D721Med (cell line): ENCODE measurements at places on chromosomes 7 and 10.

DNA sequence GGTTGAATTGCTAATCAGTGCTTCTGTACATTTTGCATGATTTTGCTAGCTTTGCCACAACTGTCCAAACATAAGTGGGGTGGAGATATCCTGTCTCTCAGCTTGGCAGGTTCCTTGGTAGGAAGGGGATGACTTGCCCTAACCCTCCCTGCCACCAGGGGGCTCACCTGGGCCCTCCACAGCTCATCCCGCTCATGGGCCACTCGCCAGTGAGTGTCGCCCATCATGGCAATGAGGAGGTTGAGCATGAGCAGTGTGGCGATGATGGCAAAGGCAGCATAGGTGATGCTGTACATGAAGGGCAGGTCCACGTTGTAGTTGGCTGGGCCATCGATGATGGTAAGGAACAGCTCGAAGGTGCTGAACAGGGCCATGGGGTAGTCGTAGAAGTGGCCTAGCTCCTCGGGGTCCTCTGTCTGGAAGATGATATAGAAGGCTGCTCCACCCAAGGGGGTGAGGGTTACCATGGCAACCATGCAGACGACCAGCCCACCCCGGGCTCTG, 12.2 kb downstream of the TRPV6 start:
- no peak for DNase-seq

DNA sequence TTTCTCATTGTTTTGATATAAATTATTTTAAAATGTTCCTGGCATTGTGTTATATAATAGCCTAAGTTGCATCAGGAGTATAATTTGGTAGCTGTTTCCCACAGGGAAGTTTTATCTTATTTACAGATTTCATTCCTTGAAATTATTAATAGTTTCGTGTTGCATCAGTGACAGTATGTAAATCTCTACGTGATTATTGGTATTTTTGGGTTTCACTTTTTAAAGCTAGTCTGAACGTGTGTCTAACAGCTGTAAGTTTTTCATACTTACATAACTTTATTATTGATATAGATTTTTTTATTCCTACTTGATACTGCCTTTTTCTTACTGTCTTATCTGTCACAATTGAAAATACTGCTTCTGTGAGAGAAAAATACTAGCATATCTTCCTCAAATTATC, 167.9 kb downstream of the PHF14 start:
- no peak for DNase-seq

DNA sequence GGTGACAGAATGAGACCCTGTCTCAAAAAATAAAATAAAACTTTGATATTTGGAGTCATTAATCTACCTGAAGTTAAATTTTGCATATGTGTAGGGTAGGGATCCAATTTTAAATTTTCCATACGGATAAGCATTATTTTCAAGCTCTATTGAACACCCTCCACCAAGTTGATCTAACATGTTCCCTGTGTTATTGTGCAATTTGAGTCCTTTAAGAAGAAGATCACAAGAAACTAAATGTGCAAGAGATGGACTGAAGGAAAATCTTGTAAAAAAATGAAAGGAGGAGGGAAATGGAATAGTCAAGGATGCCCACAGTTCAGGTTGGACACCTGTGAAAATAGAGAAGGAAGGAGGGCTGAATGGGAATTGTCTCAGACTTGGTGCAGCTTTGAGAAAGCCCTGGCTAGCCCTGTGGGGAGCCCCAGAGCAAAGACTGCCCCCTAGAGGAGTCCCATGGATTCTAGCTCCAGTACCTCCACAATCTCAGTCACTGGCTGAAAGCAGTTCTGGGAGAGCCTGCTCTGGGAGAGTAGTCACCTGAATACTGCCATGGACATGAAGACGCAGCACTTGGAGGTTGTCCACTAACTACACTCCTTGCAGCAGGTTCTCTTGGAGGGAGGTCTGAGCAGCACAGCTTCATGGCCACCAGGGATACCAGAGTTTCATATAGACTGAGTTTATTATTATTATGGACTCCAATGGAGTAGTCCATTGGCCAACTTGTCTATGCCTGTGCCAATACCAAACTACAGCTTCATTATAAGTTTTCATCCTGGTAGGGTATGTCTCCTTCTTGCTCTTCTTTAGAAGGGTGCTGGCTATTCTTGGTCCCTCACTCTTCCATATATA, 5.7 kb upstream of the TIAL1 start:
- DNase-seq: no peak

- no peak for DNase-seq
Measured at GRCh38 chr7:77309714-77310220, 106.4 kb downstream of the GSAP start.

- DNase-seq: no peak
Measured at GRCh38 chr10:57849691-57850357, 417.9 kb downstream of the IPMK start.

- DNase-seq: no peak
Measured at GRCh38 chr10:59805014-59805413, 51.8 kb upstream of the MRLN start.

DNA sequence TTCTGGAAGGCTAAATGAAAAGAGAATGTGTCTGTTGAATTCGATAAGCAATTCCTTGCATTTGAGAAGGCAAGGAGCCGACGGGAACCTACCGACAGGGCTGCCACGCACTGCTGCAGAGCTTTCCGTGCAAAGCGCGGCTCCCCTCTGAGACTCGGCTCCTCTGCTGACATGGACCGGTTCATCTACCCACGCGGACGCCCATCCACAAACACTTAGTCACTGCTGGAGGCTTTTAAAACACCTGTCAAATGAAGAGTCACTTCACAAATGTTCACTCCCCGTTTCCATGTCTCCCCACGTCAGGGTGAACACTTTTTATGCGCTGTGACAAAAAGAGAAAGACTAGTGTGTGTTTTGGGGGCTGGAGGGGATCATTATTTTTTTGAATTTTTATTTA, 32.0 kb downstream of the AMZ1 start:
- no peak for DNase-seq

DNA sequence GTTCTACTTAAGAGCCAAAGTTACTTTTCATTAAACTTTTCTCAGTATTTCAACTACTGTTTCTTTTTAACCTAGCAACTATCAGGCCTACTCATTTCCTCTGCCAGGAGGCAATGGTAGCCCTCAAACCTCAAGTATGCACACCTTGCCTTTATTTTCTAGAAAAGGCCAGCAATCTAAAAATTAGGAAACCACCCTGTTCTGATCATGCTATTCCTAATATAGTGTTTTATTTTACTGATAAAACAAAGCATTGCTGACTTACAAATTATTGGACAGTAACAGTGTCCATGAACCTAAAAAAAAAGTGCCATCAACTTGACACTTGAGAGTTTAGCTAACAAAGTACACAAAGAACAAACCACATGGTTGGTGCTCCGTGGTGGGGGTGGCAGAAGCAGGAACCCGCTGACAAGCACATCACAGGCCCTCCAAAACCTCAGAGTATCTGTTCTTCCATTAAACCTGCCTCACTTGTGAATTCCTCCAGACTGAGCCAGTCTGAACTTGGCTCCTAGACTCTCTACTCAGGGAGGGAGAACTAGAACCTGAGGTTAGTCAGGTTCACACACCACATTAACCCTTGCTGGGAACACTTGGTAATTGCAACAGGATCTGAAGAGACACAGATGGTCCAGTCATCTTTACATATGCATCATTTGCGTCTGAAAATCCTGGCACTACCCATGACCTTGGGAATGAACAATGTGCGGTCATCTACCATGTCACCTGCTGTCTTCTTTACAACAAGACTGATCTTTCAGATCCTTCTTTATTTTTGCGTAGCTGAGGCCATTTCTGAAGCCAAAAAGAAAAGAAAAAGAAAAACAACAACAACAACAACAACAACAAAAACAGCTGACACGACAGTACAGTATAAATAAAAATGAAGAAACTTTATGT, 31.9 kb downstream of the PIP4K2A start:
- no peak for DNase-seq

- no peak for DNase-seq
Measured at GRCh38 chr7:75962607-75963380, 31.6 kb downstream of the TMEM120A start.

GRCh38 chr10:12704488-12704887, 297.0 kb downstream of the CCDC3 start:
- no peak for DNase-seq

- no peak for DNase-seq
Measured at GRCh38 chr10:108989976-108990375, 933.3 kb downstream of the XPNPEP1 start.

- DNase-seq: no peak
Measured at GRCh38 chr7:88523645-88524044, 217.0 kb upstream of the STEAP4 start.

GRCh38 chr7:154857240-154857639, 145.7 kb downstream of the PAXIP1 start:
- DNase-seq: no peak

GRCh38 chr10:58723186-58723585, 210.5 kb downstream of the BICC1 start:
- no peak for DNase-seq

GRCh38 chr10:75402486-75403143, 1.1 kb upstream of the ZNF503 start:
- no peak for DNase-seq

GRCh38 chr7:159227433-159227832, 82.8 kb upstream of the VIPR2 start:
- no peak for DNase-seq

- no peak for DNase-seq
Measured at GRCh38 chr10:80154978-80155695, 22.6 kb downstream of the PLAC9 start.

DNA sequence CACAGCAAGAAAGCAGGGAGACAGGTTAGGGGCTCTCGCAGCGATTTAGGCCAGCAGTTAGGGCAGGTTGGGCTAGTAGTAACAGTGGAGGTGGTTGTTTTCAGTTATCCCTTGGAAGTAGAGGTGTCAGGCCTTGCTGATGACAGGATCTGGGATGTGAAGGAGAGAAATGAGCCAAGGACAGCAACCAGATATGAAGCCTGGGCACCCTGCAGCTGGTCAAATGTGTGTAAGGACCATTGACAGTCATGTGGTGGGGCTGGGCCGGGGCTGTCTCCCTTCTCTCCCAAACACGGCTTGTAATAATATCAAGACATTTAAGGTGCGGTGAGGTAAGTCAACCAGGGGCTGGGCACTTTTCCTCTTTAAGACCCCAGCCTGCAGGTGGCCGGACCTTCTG, 112.5 kb upstream of the IGFBP3 start:
- no peak for DNase-seq

GRCh38 chr7:144086730-144087129, 652 bp downstream of the OR2A12 start:
- no peak for DNase-seq

- DNase-seq: no peak
Measured at GRCh38 chr10:121696854-121697253, 98.6 kb upstream of the FGFR2 start.

- no peak for DNase-seq
Measured at GRCh38 chr10:12975266-12975665, 26.2 kb downstream of the CCDC3 start.

GRCh38 chr10:120833222-120833928, 17.8 kb upstream of the WDR11 start:
- DNase-seq: no peak

- no peak for DNase-seq
Measured at GRCh38 chr10:110009736-110010475, 2.1 kb downstream of the ADD3 start.

- peak; percentile 37 for DNase-seq
Measured at GRCh38 chr7:91880413-91881241, at the start of gene MTERF1. Gene MTERF1, minus strand, starts transcription at chr7:91880702. Its CDS starts 619 bp downstream, at chr7:91880083.

DNA sequence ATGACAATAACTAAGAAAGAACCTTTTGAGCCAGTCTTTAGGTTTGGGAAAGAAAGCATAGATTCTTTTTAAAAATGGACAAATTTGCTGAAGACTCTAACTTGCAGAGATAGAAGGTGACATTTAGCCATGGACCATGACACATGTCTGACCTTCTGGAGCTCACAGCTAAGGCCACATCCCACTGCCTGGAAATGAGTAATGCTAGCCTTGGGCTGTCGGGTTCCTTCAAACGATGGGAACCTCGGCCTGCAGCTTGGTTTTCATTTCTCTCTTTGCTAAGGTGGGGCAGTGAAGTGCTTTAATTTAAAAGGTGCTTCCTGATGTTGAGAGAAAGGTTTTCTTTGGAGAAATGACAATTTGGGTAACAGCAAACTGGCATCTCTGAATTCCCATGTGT, 223.2 kb downstream of the FANK1 start:
- DNase-seq: no peak

GRCh38 chr7:6614953-6615722, at the start of gene ZNF853:
Gene ZNF853, plus strand, starts transcription at chr7:6615610. Its CDS starts 565 bp downstream, at chr7:6616175.
- no peak for DNase-seq

GRCh38 chr10:108450280-108450679, 1285.8 kb upstream of the SORCS1 start:
- no peak for DNase-seq

DNA sequence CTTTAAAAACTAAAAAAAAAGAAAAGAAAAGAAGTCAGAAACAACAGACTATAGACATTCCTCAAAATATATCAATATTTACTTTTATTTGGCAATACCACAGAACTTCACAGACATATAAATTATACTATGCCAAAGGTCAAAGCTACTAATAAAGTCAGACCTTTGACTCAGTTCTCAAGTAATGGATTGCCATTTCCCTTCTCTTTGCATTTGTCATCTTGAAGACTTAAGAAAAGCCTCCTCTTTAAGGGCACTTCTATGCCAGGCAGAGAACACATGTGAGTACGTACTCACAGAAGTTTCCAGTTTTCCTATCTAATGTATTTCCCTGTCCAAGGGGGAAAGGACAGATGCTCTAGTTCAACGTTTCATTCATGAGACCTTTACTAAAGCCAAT, 37.6 kb downstream of the TNPO3 start:
- DNase-seq: no peak

DNA sequence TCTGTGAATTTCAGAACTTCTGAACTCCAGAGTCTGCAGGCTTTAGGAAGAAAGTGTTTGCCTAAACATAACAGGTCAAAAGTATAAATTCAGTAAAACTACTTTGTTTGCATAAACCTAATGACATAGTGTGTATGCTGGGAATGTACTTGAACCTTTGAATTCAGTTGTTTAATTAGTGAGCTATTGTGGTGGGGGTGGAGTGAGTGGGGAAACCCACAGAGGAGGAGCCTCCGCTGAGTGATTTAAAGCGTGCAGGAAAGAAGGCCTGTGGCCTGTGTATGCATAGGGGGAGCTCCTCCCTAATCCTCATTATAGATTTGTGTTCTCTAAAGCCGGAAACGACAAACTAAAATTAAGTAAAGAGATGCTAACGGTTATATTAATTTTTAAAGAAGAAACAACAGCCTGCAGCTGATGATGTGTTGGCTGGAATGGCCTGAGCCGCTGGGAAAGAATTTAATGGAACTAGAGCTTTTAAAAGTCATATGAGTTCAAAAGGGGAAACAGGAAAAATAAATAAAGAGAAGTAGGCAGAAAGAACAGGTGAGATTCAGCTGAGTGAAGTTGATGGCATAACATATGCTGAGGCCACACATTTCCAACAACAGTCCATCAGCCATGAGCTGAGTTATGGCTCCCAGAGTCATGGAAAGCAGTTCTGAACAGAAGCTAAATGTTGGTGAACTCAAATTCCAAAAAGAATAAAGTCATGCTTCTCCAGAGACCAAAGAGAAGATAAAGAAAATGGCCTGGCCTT, 595.0 kb downstream of the GRM8 start:
- DNase-seq: no peak

- no peak for DNase-seq
Measured at GRCh38 chr7:14858410-14858809, 44.1 kb downstream of the DGKB start.
